ENCODE measurements at places on chromosomes 11 and 22.

GRCh38 chr11:93842461-93842860 lies 8.0 kb downstream of the VSTM5 start:
- DNase-seq = peak; percentile 19

GRCh38 chr11:131025421-131026125 lies 109.3 kb upstream of the SNX19 start:
- DNase-seq = no peak

DNA sequence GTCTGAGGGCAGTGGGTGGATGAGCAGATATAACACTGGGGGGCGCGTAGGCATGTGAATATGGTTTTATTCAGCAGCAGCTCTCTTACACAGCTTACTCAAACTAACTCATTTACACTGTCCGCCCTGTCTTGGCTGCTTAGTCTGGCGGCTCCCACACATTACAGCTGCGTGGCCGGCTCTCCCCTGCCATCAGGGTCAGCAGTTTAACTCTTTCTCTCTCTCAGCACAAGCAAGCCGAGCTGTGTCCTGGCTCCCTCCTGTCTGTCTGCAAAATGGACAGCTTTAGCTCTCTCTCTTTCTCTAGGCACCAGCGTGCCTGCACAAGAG lies 1310.1 kb upstream of the RAG2 start:
- DNase-seq = no peak

DNA sequence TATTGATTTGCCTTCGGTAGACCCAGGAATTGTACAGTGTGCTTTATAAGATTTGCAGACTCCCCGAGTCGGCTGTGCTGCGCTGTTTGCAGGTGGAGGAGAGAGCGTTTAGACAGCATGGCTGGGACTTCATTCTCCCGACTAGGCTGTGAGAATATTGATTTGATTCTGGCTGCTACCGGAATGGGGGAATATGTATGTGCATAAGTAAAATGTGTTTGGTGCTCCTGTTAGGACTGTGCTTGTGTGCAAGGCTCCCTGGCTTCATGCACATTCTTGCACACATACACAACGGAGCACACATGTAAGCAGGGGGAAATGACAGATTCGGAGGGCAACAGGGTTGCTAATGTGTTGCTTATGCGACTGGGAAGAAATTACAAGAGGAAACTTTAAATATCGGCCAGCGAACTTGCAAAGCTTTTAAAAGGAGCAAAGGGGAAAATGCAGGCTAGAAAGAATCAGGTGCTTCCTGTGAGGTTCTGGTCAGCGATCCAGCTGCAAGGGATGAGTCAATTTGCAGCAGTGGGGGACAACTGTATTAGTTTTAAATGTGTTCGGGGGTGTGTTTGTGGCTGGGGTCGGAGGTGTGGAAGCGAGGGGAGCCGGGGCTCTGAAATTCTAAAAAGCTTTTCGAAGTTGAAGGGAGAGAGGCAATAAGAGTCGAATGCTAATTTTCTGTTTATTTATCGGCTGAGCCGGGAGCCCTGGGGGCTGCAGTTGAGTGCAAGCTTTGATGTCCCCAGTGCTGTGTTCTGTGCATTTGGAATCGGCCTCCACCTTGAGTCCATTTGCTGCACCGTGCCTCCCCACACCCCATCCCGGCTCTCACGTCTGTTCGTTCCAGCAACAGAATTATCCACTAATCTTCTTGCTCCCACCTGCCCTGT lies 731 bp downstream of the NTM start:
- no peak for DNase-seq

- DNase-seq = no peak
Measured at GRCh38 chr22:32534252-32535235, 59.9 kb downstream of the FBXO7 start.

DNA sequence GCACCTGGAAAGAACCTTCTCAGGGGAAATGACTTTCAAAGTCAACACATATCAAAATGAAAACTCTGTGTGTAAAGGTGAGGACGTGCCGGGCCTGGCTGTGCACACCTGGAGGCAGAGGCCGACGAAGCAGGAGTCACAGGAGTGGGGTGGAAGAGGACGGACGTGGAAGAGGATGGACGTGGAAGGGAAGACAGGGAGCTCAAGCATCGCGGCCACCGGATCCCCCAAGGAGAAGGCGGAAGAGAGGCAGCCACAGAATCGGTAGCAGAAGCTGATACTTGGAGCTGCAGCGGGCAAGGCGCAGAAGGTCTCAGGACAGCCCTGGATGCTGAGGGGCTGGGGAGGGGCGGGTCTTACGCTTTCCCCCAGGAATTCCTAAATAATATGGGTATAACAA lies 519.8 kb downstream of the BRD1 start:
- no peak for DNase-seq
